ENCODE measurements at places on chromosomes 2 and 18.

DNA sequence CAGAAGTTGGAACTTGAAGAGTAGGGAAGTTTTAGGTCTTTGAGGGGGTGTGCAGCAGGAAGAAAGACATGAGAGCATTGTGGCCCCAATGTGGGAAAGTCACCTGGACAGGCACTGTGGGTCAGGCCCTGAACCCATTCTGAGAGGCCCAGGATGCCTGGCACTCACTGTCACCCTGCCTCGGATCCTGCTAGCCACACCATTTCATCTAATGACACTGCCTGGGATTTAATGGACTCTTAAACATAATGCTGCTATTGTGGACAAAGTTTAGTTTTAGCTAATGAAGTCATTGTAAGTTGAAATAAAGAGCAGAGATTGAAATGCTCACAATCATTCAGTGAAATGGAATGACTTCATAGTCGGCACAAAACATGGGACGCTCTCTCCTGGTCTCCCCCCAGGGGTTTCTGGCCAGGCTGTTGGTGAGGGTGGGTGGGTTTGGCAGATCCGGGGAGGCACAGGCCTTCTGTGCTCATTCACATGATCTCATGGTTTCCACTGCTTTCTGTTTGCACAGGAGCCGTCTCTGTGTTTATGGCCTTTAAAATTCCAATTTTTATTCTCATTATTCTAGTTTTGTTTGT lies 141.8 kb upstream of the KLHL29 start:
- peak; percentile 74 for DNase-seq

DNA sequence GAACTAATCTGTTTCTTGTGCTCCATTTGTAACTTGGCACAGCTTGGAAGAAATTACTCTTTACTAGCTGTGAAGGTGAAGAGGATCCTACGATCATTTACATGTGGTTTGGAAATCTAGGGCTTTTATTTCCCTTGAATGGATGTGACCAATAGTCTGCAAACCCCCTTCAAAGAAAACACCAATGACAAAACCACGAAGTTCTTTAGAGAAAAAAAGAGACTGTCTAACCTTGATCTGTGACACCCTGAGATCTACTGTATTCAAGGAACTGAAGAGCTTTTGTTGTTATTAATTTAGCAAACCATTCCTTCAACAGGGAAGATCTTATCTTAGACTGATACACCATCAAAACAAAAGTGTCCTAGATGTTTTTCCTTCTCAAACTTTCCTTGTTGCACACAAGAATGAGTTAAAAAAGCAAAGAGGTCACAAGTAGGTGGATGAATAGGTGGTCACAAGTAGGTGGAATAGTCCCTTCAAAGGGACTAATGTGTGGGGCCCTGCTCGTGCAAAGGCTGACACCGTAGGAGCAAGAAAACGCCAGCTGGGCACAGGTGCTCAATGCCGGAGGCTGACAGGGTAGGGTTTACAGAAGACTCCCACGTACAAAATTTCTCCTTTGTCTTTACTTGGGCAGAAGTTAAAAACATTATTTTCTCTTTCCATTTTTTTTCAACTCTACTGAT lies 95.6 kb upstream of the ITGB6 start:
- DNase-seq, result no peak

DNA sequence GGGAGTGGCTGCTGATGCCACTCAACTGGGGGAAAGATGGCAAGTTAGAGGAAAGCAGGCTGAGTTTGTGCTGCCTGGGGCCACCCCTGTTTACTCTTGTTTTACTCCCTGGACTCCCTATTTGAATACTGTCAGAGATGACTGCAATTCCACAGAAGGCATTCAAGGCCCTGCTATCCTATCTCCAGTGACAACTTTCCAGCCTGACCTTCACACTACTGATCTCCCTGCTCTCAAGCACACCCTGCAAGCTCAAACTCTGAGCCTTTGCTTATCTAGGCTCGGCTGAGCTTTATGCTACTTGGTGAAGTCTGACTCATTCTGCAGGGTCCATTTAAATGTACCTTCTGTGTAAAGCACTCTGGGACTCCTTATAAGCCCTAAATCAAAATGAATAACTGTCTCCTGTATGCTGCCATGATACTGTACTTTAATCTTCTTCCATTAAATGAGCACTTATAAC lies 39.3 kb upstream of the DSG1 start:
- DNase-seq, result no peak

GRCh38 chr2:183991968-183992367 lies 606.4 kb upstream of the ZNF804A start:
- no peak for DNase-seq

Measured in foreskin melanocyte (primary cell).